ENCODE measurements at places on chromosomes 6 and 20. TPM values are rescaled to one million over a fixed set of nuclear protein-coding genes. Genes with fewer than 3 reads are reported as not detected.

Gene VARS2
- total RNA-seq = 82.4 TPM

Gene TTI1
- 40.5 TPM for total RNA-seq

DNA sequence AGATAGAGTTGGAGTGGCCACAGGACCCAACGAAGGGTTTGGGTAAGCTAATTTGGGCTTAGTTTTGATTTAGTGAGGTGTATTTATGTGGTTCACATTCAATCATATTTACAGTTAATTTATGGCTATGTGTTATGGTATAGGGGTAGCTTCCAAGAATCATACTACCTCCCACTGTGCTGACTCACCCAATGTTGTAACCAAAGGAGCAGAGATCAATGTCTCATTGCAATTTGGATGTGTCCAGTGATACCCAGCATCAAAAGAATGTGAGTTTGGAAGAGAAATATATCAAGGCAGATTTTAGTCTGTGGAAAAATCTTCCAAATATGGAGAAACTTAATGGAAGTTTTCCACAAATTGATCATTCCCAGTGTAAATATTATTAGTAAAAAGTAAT is 25.3 kb upstream of the SMIM8 start:
- DNase-seq = no peak

GRCh38 chr20:50304501-50304856 is 113.8 kb downstream of the CEBPB start:
- no peak for DNase-seq

- no peak for DNase-seq
Observed at GRCh38 chr6:89805814-89806371, 13.7 kb downstream of the MDN1 start.

- no peak for DNase-seq
Observed at GRCh38 chr6:156919370-156919769, 142.2 kb downstream of the ARID1B start.

DNA sequence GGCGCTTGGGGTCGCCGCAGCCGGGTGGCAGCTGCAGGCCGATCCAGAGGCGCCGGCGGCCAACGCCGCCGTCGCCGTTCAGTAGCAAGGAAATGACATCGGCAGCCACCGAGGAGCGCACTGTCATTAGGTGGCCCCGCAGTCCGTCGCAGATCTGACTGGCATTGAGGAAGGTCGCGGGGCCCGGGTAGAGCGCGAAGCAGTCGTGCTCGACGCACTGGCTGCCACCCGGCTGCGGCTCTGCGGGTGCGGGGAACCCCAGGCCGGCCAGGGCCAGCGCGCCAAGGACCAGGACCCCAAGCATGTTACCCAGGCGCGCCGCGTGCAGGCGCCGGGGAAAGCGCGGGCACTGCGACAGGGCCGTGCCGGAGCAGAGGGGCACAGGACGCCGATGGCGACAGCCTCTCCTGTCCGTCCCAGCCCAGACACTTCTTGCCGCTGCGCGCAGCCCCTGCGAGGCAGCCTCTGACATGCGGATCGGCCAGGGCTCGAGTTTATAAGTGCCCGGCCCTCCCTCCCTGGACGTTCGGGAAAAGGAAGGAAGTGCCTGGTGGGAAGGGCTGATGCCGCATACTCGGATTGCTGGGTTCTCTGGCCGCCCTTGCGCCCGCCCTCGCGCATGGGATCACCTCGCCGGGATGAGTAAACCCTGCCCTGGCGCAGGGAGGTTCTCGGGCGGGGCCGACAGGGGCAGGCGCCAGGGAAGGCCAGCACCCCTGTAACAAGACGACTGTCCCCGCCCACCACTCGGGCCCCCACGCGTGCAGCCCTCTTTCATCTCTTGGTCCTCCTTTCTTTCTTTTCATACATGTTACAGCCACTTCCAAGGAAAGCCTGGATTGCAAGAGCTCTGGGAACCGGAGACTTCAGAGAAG is at the start of gene THBD:
THBD (minus strand) TSS at position 472 of the 875 bp plus-strand sequence; CDS start at position 304, 168 bp downstream.
- no peak for DNase-seq

DNA sequence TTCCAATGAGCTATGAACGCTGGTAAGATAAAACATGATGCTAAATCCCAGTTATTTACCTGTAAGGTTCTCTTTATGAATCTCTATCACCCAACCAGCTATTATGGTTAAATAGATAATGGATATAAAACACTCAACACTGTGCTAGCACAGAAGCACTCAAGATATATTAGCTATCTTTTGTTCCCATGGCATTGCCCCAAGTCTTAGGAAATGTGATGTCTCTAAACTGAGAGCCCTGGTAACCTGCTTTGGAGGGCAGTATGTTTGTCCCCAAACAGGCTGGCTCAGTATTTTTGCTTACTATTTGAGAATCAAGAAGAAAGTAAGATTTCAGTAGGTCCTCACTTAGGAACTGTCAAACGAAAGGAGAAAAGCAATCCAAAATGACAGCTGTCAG is 90.5 kb downstream of the BTBD9 start:
- no peak for DNase-seq

- DNase-seq = no peak
Observed at GRCh38 chr6:53309059-53309900, 39.5 kb downstream of the ELOVL5 start.

- no peak for DNase-seq
Observed at GRCh38 chr6:33211666-33212422, 3.5 kb downstream of the RING1 start.

GRCh38 chr20:58702161-58702510 is 9.5 kb downstream of the NPEPL1 start:
- DNase-seq = no peak

DNA sequence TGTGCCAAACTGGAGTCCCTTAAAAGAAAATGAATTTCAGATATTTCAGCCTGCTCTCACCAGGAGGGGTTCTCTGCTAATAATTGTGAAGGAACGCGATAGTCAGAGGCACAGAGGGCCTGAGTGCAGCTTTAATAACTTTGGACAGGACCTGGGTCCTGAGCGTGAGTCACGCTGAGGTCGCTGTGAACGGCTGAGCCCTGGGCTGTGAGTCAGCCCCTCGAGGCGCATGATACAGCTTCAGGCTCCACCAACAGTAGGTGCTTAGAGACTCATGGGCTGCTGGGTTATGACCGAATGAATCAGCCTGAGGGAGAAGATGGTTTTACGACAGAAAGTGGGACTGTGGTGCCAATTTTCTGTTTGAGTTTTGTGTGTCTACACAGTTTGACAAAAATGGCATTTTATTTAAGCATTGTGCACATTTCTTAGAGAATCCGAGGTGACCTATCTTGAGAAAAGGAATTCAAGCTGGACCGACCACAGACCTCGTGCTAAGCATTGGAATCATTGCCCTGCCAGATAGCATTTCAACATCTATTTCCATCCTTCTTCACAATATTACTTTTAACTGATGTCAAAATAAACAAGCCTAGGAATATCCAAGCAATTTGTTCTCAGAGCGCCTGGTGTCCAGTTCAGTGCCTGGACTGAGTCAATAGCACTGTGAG is 183.0 kb downstream of the THBS2 start:
- DNase-seq = no peak

GRCh38 chr6:160990847-160991405 is 643 bp upstream of the MAP3K4 start:
- DNase-seq = no peak

DNA sequence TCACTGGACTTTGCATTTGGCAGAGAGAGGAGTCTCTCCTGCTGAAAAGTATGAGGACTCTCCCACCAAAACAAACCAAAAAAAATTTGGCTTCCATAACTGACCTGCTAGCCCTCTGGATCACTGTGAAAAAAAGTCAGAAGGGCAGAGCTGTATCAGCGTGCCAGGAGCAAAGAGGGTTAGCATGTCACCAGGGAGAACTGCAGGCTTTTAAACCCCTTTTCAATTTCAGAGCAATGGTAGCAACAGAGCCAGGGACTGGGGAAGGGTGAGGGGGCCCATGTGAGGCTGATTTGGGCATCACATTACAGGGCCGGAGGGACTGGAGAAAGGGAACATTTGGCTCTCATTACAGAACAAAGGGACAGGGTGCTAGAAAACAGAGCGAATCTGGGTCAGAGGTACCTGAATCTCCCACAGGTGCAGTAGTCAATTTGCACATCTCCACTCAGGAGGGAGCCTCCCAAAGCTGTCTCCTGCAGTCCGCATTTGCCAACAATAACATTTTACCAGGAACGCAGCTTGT is 185.7 kb upstream of the EYA4 start:
- DNase-seq = no peak

- DNase-seq = no peak
Observed at GRCh38 chr6:15508441-15508871, 154.4 kb downstream of the DTNBP1 start.

- DNase-seq = peak; percentile 38
Observed at GRCh38 chr6:31402324-31403282, 792 bp upstream of the MICA start.
